Breast epithelium (tissue), 4 donors: ENCODE measurements at places on chromosomes 6 and 20.

- no peak for DNase-seq
Observed at GRCh38 chr20:61385296-61385695, 133.2 kb downstream of the CDH4 start.

DNA sequence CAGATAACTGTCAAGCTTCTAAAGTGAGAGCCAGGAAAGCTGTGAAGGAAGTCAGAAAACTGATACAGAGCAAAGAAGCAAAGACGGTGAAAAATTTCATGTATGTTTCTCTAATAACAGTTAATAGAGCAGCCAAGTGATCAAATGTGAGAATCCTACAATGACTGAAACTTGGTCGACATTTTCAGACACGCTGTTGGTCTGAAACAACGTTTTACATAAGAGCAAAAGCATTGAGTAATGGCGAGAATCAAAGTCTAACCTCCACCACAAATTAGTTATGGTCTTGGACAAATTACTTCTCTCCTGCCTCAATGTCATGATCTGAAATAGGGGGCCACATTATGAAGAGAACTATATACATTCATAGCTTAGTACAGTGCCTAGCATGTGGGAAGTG, 3.3 kb downstream of the MKKS start:
- no peak for DNase-seq

GRCh38 chr6:53048431-53049195, 16.6 kb upstream of the FBXO9 start:
- no peak for DNase-seq

DNA sequence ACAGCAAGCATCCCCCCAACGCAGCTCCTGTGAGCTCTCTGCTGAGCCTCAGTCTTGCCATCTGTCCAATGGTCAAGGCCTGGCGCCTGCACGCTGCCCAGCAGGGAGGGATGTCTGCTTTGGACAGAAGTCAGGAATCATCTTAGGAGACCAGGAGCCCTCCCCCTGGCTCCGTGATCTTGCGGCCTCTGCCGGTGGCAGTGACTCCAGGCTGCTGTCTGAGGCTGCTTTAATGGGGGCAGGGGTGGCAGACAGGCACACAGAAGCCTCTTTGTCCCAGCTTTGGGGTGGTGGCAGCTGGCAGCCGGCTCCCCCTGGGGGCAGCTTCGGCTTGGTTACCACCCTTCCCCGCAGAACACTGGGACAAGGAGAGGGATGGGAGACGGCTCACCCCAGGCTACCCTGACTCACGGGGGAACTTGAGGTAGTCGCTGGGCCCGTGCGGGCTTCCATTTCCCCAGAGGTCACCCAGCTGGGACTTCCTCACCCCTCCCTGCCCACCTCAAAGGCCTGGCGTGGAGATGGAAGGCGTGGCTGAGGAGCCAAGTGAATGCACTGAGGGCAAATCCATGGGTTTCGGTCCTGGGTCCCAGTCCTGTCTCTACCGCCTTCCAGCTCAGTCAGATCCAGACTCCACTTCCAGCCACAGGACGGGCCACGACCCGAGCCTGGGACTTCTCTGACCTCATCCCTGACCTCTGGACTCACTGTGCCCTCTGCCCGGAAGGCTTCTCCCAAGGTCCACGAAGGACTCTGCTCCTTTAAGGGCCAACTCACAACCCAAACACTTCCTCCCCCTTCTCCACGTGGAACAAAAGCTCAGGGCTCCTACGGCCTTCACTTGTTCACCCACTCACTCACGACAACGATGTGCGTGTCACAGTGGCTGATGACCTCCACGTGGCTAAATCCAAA, 14.8 kb downstream of the PEDS1 start:
- DNase-seq, result peak; percentile 59

GRCh38 chr6:169428532-169428931, 174.9 kb upstream of the THBS2 start:
- DNase-seq, result no peak

- DNase-seq, result no peak
Observed at GRCh38 chr6:7590918-7591302, 912 bp downstream of the SNRNP48 start.

DNA sequence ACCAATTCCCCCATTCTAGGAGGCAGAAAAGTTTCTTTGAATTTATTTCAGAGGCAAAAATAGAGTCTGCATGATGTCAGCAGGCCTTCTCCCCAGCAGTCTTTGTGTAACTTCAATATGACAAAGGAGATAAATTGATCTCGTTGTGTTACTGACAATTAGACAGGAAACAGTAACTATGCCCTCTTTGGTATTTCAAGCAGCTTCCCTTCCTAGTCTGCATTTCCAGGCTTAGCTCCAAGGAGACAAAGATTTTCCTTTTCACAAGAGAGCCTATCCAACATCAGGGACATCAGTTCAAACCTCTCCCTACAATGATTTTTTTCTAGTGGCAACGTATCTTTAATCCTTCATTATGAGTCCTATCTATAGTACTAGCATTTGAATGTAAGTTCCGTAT, 245.9 kb upstream of the HSF2 start:
- no peak for DNase-seq

- DNase-seq, result no peak
Observed at GRCh38 chr6:147285087-147285855, 81.1 kb downstream of the STXBP5 start.

DNA sequence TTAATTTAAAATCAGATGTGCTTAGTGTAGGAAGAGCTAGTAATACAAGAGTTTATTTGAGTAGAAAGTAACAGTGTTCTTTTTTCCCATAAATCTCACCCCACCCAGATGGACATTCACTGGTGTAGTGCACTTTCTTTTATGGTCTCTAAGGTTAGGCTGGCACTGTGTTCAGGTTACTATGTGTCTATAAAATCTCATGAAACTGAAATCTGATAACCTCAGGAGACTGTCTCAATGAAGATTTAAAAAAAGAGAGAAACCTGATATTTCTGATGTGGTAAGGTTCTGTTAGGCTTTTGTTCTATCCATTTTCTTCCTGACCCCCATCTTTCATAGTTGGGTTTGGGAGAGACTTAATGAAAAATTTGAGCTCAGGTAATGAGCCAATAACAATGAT, 101.2 kb upstream of the CLVS2 start:
- DNase-seq, result no peak

DNA sequence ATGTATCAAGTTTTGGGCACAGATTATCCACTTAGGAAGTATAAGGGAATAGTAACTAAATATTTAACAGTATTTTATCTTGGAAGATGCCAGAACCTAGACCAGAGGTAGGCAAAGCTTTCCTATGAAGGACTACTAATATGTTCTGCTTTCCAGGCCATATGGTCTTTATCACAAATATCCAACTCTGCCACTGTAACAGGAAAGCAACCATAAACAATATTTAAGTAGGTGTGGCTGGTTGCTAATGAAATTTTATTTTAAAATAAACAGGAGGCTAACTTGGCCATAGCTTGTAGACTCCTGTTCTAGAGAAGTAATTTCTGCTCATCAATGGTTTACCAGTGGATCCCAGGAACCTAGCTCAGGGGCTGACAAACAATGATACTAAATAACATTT, 39.4 kb downstream of the NOL7 start:
- no peak for DNase-seq

- peak; percentile 10 for DNase-seq
Observed at GRCh38 chr20:57614490-57615444, 5.5 kb downstream of the ZBP1 start.

GRCh38 chr20:8073024-8073832, 53.7 kb upstream of the TMX4 start:
- DNase-seq, result no peak

DNA sequence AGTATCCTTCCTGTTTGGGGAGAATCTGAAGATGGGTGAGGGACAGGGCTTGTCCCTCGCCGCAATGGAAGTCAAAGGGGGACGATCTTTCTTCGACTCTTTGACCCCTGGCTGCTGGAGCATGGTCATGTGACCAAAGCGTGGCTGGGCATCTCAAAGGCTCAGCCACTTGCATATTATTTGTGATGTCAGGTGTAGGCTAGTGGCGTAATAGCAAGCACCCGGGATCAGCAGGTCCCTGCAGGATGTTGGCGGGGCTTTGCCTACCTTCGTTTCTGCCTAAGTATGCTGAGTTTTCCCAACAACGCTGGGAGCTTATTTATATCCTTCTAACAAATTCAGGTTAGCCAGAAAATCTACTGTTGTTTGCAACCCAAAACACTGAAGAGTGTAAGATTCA, 50.3 kb upstream of the IL20RA start:
- no peak for DNase-seq

GRCh38 chr6:35765739-35766138, 10.7 kb upstream of the CLPSL2 start:
- peak; percentile 38 for DNase-seq

GRCh38 chr6:151637814-151638213, 144.0 kb downstream of the CCDC170 start:
- no peak for DNase-seq

DNA sequence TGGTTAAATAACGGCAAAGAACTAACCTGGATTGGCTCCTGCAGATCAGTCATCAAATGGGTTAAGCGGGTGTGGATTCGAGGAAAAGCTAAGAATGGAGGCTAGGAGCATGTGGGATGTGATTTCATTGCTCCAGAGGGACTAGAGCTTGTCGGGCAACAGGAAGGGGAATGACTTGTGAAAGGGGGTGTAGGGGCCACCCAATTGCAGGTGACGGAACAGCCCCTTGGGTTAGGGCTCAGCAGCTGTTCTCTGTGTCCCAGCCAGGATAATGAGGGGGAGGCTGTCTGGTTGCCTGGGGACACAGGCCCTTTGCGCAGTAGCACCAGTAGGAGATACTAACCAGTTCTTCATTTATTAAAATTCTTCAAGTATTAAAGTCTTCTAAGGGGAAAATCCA, 25.0 kb upstream of the MRPS18A start:
- no peak for DNase-seq

GRCh38 chr20:41169791-41170351, 32.5 kb downstream of the PLCG1 start:
- no peak for DNase-seq

DNA sequence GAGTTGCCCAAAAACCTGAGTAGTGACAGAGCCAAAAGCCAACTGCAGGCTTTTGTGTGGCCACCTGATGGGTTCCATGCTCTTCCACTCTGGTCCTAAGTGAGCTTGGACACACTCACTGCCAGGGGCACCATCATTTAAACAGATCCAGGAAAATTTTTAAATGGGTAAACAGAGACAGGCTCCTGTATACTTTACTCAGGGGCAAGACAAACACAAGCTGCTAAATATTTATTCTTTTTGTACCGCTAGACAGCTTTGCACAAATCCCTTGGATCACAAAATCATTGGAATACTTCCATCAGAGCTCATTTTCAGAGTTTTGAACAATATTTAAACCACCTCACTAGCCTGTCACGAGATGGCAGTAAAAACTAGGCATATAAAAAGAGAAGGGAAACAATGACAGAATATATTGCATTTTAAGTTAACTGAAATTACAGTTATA, 31.4 kb downstream of the GCLC start:
- DNase-seq, result no peak

GRCh38 chr6:47168180-47168579, 126.0 kb upstream of the ADGRF1 start:
- DNase-seq, result no peak

- DNase-seq, result no peak
Observed at GRCh38 chr6:138765896-138766655, 7.5 kb upstream of the CCDC28A start.

DNA sequence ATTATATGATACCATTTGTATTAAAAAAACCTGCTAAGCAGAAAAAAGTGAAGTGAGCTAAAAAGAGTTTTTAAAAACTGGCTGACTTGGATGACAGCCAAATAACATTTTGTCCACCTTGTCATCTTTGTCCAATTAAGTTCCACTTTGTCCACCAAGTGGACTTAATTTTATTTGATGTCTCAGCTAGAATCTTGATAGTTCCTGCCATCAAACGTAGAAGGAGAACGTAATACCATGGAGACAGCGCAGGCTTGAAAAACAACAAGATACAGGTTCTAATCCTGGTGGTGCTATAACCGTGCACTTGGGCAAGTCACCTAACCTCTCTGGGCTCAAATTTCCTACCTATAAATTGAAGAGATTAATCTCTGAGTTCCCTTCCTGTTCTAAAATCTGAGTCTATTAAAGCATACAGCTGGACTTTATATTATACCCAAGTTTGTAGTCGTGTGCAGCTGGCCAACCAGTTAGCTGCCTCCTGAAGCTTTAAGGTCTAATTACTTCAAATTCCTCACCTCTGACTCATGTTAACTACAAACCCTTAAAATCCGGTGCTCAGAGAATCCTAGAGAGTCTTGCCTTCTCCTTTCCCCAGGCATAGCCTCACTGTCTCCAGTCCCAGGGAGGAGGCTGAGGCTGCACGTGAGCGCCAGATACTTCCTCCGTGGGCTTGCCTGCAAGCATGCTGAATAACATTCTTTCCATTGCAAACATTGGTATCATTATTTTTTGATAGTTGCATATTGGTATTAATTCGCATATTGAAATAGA, 16.8 kb downstream of the TMEM244 start:
- no peak for DNase-seq

GRCh38 chr20:58877976-58878360, 25.5 kb downstream of the GNAS start:
- DNase-seq, result no peak

DNA sequence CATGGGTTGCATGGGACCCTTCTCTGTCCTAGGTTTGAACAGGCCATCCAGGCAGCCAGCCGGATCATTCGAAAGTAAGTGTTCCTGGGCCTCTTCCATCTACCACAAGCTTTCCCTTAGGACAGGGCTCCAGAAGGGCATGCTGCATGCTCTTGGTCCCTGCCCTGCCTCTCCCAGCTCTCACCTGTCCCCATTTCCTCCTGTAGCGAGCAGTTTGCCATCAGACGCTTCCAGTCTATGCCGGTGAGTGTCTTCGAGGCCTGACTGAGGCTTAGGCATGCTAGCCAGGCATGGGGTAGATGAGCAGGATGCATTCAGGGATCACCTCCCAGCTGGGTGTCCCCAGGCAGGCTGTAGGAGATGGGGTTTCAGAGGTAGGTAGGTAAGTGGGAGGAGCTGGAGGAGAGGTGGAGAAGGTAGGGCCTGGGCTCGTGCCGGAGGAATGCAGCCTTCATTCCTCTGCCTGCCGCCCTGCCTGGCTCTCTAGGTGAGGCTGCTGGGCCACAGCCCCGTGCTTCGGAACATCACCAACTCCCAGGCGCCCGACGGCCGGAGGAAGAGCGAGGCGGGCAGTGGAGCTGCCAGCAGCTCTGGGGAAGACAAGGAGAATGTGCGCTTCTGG, 4.3 kb downstream of the CDC25B start:
- no peak for DNase-seq

DNA sequence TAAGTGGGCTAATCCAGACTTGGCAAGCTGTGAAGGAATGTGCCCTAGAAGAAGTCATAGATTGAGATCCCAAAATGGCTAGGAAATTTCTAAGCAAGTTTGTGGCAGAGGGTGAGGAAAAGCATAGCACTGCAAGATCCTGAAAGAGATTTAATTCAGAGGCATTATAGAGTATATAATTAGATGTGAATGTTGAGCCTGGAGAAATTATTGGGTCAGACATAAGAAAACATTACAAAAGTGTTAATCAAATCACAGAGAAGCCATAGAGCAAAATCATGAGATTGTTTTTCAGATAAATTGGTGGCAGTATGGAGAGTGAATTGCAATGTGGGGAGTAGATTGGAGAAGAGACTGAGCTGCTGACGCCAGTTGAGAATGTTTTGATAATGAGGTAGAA, 90.0 kb downstream of the CD2AP start:
- no peak for DNase-seq
